ENCODE measurements at places on chromosomes 5 and 9. TPM values are rescaled to one million over a fixed set of nuclear protein-coding genes. Genes with fewer than 3 reads are reported as not detected.
A peak's percentile ranks its signal among the peaks of the same experiment; 100 is the strongest.

DNA sequence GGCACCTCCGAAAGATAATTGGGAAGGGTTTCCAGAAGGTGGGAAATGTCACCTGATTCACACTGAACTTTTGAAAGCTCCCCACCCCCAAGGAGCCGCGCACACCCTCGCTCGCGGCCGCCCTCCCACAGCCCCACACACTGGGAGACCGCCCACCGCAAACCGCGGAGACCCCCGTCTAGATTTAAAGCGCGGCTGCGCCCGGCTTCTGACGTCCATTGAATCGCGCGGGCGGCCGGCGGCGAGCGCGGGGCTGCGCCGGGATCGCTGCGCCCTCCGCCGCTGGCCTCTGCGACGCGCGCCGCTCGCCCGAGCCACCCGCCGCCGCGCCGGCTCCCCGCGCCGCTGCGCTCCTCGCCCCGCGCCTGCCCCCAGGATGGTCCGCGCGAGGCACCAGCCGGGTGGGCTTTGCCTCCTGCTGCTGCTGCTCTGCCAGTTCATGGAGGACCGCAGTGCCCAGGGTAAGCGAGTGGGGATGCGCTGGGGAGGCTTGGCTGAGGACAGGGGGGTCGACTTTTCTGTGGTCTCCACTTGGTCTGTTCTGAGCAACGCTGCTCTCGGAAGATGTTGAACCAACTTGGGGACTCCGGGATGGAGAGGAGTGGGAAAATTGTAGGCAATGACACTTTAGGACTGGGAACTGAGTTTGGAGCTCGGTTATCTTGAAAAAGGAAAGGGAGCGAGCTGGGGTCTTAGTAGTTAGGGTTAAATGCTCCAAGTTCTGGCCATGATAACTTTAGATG lies at the start of gene FST:
FST (plus strand) TSS at position 214 of the 743 bp plus-strand sequence; CDS start at position 377, 163 bp downstream.
- no peaks in the 10 kb centered on the region for H3K36me3 ChIP-seq
- no peaks in the 10 kb centered on the region for H3K27me3 ChIP-seq
- H3K27ac ChIP-seq = peak within 1 kb of the TSS; percentile 8
- peak within 1 kb of the TSS; percentile 53 for H3K4me3 ChIP-seq
- H3K4me1 ChIP-seq = peaks cover 2% of the 10 kb centered on the region

DNA sequence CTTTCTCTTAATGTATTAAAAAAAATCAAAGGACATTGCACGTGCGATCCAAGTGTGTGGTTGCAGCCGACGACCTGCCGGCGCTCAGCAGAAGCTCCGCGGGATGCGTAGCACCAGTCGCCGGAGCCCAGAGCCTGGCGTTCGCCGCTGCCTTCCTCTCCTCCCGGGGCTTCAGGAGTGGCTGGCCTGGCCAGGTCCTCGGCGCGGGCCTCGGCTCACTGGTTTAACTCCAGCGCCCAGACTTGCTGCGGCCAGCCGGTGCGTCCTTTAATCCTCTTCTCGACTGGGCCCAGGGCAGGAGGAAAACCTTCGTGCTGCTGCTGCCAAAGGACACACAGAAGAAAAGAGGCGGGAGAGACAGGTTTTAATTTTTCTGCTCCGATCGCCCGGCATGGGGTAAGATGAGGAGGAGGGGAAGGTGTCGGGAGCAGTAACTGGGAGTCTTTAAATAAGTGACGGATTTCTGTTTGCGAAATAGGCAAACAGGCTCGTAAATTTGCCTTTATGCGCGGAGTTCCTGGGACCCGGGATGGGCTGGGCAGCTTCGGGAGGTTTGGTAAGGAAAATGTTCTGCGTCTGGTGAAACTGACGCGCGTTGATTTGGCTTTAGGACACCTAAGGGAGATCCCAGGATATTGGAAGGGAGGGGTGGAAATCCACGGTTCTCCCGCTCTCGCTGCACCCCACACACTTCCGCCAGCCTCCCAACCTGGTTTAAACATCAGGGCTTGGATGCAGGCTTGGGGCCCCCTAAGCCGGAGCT lies 2.3 kb downstream of the HAND1 start:
- H3K36me3 ChIP-seq = no peaks in the 10 kb centered on the region
- no peak overlapping the region for H3K4me3 ChIP-seq
- peaks cover 15% of the 10 kb centered on the region for H3K27me3 ChIP-seq

DNA sequence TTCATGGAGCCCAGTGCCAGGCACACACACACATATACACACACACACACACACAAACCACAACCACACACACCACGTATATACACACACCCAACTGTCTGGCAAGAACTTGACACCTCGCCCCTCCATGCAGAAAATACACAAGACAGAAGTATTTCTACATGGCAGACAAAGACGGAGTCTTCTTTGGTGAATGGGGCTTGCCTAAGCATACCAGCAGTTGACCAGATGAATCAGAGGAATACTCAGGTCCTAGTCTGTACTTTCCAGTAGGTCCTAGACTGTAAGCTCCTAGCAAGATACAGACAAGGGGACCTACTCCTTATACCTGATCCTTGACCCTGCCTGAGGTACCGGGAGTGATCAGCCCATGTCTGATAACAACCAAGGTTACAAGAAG lies 60.1 kb downstream of the SIL1 start:
- no peak overlapping the region for H3K4me3 ChIP-seq
- no peaks in the 10 kb centered on the region for H3K27me3 ChIP-seq
- H3K27ac ChIP-seq = no peak overlapping the region
- no peaks in the 10 kb centered on the region for H3K36me3 ChIP-seq
- H3K4me1 ChIP-seq = peaks cover 29% of the 10 kb centered on the region

CDH10 gene
- not detected for total RNA-seq

DNA sequence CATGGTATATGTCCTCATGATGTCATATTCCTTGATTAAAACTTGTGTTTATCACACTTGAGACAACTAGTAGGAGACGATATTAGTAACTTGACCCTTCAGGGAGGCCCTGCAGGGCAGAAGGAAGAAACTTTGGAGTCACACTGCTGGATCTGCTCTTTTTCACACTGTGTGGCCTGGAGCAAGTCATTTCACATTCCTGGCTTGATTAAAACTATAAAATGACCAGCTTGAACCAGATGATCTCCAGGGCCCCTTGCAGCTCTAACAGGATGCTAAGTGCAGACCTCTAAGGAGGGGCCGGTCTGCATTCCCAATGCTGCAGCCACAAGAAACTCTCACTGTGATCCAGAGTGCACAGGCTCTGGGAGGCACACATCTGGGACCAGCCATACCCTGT lies 146.4 kb upstream of the ZNF366 start:
- H3K27ac ChIP-seq = no peak overlapping the region
- no peaks in the 10 kb centered on the region for H3K36me3 ChIP-seq
- DNase-seq = no peak
- H3K4me1 ChIP-seq = no peaks in the 10 kb centered on the region
- no peak overlapping the region for H3K4me3 ChIP-seq

GRCh38 chr5:143094087-143094521 lies 309.4 kb downstream of the NR3C1 start:
- H3K27me3 ChIP-seq = no peaks in the 10 kb centered on the region
- DNase-seq = peak; percentile 18
- H3K36me3 ChIP-seq = no peaks in the 10 kb centered on the region
- H3K27ac ChIP-seq = no peak overlapping the region
- H3K4me1 ChIP-seq = no peaks in the 10 kb centered on the region

DNA sequence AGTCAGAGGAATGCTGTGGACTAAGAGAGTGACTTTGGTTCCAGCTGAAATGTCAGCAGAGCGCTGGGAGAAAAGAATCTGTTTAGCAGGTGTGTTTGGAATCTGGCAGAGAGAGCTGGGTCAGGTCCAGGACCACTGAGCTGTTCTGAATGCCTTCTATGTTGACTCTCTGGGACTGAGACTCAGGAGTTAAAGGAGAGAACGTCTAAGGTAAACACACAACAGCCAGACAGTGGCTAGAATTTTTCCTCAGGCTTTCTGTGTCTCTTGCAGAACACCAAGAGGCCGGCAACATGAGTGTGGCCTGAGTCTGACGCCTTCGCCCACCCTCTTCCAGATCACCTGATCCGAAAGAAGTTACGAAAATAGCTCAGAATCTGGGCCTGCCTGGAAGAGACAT lies 107.2 kb upstream of the ZNF462 start:
- no peaks in the 10 kb centered on the region for H3K4me1 ChIP-seq
- H3K27me3 ChIP-seq = no peaks in the 10 kb centered on the region
- no peak for DNase-seq

LECT2 gene
- total RNA-seq = not detected

- no peaks in the 10 kb centered on the region for H3K36me3 ChIP-seq
- no peak for DNase-seq
- no peaks in the 10 kb centered on the region for H3K27me3 ChIP-seq
Observed at GRCh38 chr5:78776637-78777036, 128.1 kb upstream of the LHFPL2 start.

GPSM1 gene
- total RNA-seq = 20.4 TPM
